Ecto neural progenitor cell (in vitro differentiated cells): ENCODE measurements at places on chromosomes 6 and 20.

DNA sequence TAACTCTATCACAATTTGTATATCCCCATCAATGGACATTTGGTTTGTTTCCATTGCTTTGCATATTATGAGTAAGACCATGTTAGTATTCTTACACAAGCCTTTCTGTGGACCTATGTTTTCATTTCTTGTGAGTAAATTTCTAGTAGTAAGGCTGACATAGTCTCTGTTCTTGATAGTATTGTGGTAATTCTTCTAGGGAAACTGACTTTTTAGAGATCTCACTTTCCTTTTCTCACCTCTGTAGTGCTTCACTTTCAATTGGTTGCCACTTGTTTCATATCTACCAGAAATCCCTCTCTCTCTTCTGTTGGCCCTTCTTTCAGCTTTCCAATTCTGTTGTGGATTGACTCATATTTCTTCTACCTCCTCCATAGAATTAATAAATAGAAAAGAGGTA, 8.5 kb downstream of the ISM1 start:
- no peak for DNase-seq

- DNase-seq, result no peak
Observed at GRCh38 chr20:57532104-57532503, 7.2 kb upstream of the CTCFL start.

- no peak for DNase-seq
Observed at GRCh38 chr20:12827816-12828385, 180.9 kb upstream of the SPTLC3 start.

DNA sequence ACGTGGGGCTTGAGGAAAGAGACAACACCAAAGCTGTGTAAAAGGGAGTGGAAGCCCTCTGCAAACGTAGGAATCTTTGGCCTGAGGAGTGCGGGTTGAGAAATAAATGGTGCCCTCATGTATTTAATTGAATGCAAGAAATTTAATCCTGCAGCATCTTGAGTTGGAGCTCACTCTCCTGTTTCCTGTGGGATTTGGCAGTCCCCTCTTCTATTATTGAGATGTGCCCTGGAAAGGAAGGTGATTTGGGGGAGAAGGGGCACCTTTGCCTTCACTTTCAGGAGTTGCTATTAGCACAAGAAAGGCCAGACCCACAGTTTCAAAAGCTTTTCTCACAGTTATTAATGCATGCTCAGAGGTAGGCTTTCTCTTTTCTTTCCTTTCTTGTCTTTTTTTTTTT, 201.4 kb upstream of the HDDC2 start:
- DNase-seq, result no peak

GRCh38 chr6:30826961-30827342, 57.4 kb upstream of the DDR1 start:
- DNase-seq, result no peak

DNA sequence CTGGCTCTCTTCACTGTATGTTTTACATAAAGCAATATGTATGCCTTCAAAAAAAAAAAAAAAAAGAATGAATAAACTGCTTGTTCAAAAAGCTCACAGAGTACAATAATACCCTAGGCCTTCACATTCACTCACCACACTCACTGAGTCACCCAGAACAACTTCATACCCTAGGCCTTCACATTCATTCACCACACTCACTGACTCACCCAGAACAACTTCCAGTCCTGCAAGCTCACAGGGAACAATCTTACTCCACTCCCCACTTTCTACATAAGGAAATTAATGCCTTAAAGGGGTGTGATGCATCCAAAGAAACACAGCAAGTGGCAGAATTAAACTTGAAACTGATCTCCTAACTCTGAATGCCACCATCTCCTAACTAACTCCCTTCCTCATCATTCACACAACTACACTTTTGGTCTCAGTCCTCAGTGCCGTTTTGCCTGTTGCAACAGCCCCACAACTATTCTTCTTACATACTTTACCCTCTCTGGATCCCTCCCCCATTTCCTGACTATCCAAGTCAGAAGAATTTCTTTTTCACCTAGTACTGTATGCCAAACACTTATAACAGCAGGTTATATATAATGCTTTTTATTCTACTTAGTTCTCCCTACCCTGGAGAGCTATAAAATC, 34.2 kb downstream of the NHSL1 start:
- no peak for DNase-seq

- no peak for DNase-seq
Observed at GRCh38 chr6:113344969-113345368, 512.2 kb upstream of the MARCKS start.

DNA sequence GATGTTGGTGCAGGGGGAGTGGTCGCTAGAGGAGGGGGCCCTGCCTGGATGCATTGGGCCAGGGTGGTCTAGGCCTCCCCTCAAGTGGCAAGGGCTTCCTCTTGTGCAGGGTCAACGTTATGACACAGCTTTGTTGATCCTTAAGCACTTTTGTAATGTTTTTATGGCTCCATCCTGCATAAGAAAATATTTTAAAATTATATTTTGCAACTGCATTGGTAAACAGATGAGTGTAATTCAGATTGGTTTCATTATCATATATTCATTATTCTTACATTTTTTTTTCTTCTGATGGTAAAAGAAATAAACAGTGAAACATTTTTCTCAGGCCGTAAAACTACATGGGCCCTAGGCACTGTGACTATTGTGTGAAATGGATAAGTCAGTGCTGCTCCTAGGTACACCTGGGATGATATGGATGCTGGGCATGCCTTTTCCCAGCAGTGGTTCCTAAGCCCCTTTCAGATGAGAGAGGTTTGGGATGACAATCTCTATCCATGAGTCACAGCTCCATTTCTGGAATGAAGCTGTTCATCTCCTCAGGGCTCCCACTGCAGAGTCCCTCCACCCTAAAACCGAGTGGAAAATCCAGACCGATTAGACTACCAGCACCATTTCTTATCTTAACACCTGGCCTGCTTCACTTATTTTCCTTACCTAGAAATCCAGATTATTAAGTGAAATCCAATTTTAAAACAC, 5.8 kb upstream of the SIM1 start:
- no peak for DNase-seq

GRCh38 chr20:47411161-47411560, 54.7 kb upstream of the ZMYND8 start:
- no peak for DNase-seq

DNA sequence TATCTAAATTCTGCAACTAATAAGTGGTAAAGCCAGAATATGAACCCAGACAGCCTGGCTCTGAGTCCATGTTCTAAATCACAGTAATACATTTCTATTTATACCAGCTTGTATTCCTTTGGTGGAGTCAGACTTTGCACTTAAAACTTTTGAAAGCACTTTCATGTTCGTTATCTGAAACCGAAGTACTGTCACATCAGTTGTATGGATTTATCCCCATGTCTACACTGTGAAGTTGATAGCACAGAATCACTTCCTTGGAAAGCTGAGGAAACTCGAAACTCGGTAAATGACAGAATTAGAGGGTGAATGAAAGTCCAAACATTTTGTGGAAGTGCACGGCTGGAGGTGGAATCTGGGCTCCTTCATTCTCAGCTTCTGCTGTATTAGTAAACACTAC, 28.3 kb upstream of the CTAGE9 start:
- no peak for DNase-seq
